Non-pigmented ciliary epithelial cell (primary cell): ENCODE measurements at places on chromosomes 7 and 10.

DNA sequence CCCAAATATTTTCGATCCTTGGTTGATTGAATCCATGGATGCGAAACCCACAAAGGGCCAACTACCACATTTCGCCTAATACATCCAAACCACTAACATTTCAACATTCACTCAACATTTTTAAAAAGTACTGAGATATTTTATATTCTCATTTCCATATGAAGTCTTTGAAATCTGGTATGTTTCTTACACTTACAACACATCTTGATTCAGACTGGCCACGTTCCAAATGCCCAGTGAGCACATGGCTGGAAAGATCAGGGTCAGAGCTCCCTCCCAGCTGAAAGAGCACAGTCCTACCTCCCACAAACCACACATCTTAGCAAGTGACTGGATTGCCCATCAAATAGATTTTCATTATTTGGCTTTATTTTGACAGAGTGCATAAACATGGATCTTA, 18.9 kb downstream of the NCAPG2 start:
- no peak for DNase-seq

- no peak for DNase-seq
Measured at GRCh38 chr10:29877793-29878491, 181.4 kb downstream of the JCAD start.

GRCh38 chr10:13708256-13708990, 121.7 kb downstream of the PRPF18 start:
- no peak for DNase-seq

GRCh38 chr7:148662646-148663045, 36.1 kb upstream of the CUL1 start:
- DNase-seq: no peak

GRCh38 chr7:157547102-157547501, 210.3 kb downstream of the DNAJB6 start:
- DNase-seq: no peak

DNA sequence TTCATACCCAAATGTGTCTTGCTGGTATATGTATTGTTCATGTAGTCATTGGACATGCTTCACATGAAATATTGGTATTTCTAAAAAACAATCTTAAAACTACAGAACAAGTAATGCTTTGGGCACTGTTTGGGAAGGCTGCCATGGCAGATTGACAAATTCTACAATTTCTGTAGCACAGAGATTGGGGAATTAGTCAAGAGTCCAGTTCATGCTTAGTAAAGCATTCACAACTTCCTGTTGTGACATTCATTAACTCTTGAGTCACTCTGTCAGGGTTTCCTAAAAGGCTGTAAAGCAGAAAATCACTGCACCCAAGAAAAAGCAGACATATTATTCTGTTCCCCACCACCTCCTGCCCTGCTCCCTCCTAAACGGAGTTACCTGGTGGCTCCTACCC, 398.9 kb downstream of the PHTF2 start:
- DNase-seq: no peak

- DNase-seq: no peak
Measured at GRCh38 chr10:26697922-26698608, 564 bp downstream of the PDSS1 start.

DNA sequence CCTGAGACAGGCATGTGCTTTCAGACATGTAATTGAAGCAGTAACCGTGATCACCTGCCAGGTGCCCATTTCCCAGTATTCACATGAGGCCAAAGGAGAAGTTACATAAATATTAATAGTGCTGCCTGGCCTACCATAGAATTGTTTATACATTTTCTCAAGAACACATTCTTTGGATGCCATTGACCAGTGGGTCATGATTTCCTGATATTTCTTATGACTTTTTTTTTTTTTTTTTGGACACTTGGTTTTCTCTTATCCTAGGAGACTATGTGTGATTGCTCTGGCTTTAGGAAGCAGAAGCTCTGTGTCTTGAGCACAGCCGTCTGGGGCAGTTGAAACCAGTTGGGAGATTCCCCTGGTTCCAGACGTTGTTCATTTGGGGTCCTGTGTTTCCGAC, 143.9 kb upstream of the NPS start:
- DNase-seq: peak; percentile 55

DNA sequence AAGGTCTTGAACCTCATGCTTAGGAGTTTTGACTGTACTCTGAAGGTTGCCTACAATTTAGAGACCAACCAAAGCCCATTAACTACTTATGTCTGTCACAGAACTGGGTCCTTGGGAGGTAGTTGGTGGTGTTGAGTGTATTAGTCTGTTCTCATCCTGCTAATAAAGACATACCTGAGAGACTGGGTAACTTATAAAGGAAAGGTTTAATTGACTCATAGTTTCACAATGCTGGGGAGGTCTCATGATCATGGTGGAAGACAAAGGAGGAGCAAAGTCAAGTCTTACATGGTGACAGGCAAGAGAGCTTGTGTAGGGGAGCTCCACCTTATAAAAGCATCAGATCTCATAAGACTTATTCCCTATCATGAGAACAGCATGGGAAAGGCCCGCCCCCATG, 319.6 kb upstream of the ZMIZ1 start:
- DNase-seq: no peak

- no peak for DNase-seq
Measured at GRCh38 chr7:66779669-66780409, 39.3 kb downstream of the RABGEF1 start.

DNA sequence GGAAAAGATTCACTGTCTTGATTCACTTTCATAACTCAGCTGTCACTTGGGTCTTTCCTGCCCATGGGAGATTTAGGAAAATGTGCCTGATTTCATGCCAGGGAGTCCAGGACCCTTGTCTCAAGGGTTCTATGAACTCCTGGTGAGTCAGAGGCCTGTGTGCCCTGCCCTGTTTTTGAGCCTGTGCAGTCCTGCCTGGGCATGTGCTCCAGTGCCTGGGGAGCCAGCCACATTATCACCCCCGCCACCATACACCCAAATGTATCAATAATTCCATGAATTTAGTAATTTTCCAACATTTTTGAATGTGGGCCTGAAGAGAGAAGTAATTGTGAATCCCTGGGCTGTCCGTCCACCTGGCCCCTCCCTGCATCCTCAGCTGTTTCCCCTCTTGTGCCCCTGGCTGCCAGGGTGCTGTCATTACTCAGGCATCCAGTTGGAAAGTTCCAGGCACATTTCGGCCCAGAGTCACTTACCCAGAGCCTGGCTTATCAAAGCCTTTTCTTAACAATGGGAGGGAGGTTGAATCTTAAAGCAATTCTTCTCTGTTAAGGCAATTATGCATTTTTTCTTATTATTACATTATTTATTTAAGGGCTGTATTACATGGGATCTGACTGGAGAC, 287.8 kb upstream of the CDC14C start:
- DNase-seq: no peak

- no peak for DNase-seq
Measured at GRCh38 chr7:20190560-20191390, 26.4 kb downstream of the MACC1 start.

- no peak for DNase-seq
Measured at GRCh38 chr7:154914996-154915380, 87.9 kb downstream of the PAXIP1 start.

GRCh38 chr10:61662794-61663259, at the start of gene CABCOCO1:
CABCOCO1 (plus strand) TSS chr10:61662929; CDS start chr10:61662973, 44 bp downstream.
- no peak for DNase-seq

- DNase-seq: no peak
Measured at GRCh38 chr7:147570390-147570789, 1020.2 kb upstream of the C7orf33 start.

DNA sequence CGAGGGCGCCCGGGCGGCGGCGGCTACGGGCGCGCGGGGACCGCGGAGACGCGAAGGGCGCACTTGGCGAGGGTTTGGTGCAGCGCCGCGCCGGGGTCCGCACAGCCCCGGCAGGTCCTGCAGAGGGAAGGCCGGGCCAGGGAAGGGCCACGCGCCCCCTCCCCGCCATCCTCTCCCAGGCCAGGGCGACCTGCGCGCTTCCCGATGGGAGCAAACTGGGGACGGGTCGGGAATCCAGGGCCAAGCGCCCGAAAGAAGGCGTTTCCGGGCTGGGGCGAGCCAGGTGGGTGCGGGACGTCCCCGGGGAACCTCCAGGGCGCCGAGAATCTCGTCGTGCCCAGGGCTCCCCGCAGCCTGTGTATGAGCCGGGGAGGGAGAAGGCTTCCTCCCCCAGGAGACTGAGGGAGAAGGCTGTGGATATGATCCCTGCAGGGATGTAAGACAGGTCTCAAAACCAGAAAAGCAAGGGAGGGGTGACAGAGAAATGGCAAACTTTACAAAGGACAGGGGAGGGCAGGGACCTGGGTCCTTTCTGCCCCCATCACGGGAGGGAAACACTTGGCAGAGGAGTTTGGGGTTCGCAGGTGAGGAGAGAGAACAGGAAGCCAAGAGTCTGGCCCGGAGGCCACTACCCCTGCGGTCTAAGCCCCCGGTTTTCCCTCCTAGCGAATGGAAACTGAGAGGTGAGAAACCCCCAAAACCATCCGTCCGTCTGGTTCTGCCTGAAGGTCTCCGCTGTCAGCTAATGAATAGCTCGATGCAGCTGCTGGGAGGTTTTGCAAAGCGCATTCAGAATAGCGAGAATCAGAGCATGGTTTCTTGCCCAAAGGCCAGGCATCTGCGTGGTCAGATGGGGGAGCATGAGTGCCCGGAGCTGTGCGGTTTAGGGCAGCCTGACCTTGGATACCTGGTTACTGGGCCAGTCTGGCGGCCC, 674 bp downstream of the AMZ1 start:
- no peak for DNase-seq

DNA sequence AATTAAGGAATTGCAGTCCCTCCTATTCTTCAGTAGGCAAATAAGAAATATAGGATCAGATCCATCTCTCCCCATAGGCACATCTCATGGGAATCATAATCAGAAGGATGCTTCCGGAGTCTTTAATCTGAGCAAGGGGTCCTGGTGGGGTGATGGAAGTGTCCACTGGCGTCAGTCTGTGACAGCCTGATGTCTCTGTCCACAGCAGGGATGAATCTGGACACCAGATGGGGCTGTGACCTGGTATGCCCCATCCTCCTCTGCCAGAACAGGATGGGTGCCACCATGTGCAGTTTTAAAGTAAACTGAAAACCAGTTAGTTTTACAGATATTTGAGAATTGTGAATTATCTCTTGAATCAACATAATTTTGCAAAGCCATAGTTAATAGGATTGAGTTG, 148.7 kb downstream of the C1GALT1 start:
- no peak for DNase-seq

GRCh38 chr7:78788464-78788863, 665.0 kb downstream of the MAGI2 start:
- DNase-seq: no peak

GRCh38 chr10:132624847-132625471, 87.4 kb downstream of the INPP5A start:
- DNase-seq: no peak

GRCh38 chr7:94249631-94250030, 145.1 kb upstream of the COL1A2 start:
- DNase-seq: no peak

GRCh38 chr7:157875230-157876179, 538.7 kb downstream of the DNAJB6 start:
- no peak for DNase-seq

- no peak for DNase-seq
Measured at GRCh38 chr7:128309124-128309523, 34.6 kb downstream of the RBM28 start.
